Endodermal cell (in vitro differentiated cells): ENCODE measurements at places on chromosomes 12 and 14.

DNA sequence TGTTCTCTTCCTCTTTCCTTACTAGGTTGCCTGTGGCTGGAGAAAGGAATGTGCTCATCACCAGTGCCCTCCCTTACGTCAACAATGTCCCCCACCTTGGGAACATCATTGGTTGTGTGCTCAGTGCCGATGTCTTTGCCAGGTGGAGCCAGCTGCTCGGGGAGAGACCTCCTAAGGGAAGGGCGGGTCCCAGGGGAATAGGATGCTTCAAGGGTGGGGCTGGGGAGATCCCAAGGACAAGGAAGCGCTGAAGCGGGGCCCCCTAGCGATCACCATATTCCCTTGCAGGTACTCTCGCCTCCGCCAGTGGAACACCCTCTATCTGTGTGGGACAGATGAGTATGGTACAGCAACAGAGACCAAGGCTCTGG lies 10.2 kb downstream of the MARS1 start:
- DNase-seq = peak; percentile 85

GRCh38 chr12:89319606-89320005 lies 32.7 kb downstream of the DUSP6 start:
- no peak for DNase-seq

DNA sequence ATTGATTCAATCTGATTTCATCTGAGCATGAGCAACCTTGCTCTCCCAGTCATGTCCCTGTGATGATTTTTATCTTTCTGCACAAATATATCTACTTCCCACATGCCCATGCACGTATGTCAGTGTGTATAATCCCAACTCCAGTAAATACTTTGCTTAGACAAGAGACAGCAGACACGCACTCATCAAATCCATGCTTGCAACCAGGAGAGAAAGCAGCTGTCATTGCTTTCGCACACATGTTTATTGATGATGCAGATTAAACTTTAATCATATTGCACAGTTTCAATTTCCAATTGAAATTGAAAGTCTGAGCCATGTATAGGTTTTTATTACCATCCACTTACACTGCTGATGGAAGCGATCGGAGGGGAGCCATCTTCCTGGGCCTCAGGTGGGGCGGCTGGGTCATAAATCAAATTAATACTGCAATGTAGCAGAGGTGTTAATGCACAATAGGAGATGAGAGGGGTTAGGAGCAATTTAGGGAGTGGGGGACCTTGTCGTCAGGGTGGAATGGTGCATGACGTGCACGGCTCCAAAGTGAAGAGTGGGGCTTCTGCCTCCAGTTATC lies 68.6 kb upstream of the SRRM4 start:
- DNase-seq = no peak

DNA sequence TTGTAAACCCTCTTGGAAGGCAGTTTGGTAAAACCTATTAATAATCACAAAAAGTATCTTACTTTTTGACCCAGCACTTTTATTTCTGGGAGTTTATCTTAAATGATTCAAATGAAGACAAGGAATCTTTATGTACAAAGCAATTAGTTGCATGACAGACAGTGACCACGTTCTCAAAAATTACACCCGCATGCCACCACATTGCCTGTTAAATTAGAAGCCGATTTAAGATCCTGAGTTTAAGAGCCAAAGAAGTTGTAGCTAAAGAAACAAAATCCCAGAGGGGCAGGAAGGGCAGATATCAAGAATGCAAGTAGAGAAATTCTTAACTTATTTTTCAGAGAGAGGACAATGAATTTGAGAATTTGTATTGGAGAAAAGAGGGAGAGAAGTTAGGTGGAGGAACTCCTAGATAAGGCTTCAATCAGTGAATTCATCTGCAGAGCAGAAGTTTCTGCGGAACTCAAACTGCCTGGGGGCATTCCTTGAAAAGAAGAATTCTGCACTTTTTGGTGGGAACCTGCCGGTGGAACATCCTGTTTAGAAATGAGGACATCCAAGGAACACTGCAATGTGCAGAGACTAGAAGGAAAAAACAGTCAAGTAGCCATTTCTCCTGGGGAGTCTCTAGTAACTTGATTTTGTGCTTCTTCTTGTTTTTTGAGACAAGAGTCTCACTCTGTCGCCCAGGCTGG lies 1.1 kb upstream of the RIOX1 start:
- no peak for DNase-seq

DNA sequence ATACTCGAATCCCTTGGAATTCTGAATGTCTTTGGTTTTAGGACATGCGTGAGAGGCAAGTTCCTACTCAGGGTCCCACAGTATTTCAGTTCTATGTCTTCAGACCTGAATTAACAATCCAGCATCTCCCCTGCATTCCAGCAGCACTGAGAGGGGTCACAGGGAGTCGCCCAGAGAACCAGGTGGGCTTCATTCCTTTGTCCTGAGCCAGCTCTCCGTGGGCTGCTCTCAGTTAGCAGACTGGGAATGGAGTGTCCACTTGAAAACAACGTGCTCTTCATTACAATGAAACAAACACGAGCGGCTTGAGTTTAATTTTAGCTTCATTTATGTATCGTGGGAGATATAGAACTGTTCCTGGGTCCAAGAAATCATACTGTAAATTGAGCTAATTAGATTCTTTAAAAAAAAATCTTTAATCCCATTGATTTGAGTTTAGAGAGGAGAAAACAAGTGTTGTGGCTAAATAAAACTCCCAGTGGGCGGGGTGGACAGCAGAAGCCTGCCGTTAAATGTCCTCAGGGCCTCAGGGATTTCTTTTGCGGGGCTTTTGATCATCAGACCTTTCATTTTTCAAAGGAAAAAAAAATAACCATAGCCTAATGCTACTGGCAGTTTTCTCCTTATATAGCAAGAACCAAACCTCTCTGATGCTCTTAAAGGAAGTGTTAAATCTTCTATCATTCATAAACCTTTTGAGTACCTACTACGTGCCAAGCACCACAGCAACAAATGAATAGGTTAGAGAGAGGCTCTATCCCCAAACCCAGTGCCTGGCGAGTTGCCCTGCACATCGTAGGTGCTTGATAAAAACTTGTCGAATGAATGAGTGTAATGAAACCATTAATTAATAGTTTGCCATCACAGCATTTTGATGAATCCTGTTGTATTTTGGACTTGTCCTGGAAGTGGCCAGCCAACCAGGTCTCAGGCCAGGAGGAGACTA lies 140.4 kb downstream of the CHST11 start:
- DNase-seq = no peak

DNA sequence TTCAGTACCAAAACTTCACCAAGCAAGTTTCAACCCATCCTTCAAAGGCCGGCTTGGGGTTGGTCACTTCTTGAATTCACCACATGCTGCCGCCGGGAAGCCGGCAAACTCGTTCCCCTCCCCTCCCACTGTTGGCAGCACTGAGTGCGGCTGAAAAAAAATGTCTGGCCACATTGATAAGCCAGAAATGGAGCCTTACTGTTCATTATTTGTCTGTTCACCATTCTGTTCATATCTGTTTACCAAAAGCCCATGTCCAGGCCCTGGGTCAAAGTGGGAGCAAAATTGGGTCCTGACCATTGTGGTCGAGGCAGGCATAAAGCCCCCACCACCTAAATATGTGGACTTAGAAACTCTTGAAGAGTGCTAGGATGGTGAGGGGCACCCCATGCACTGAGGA lies 7.3 kb upstream of the HSP90AA1 start:
- DNase-seq = peak; percentile 57

DNA sequence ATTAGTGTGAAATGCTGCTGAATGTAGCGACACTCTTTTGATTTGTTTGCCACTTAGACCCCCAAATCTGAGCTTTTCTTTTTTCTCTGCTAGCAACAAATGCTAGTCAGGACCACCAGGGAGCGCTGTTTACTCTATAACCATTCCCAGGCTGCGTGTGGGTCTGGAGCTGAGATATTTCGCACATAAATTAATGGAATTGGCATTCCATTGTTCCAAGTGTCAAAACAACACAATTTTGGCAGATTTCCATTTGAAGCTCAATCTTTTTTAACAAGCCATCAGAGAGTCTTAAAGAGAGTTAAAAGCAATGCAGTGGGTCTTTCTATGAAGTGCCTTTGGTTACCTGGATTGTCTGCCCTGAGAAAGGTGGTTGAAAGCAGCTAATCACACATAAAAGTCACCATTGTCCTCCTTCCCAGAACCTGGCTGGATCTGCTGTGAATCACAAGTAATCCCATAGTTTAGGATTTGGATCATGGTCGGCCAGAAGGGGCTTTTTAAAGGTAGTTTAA lies 7.4 kb upstream of the TMEM132C start:
- DNase-seq = peak; percentile 90

- DNase-seq = no peak
Observed at GRCh38 chr12:116392061-116392460, 114.6 kb upstream of the MED13L start.

- DNase-seq = no peak
Observed at GRCh38 chr14:56752428-56752827, 57.9 kb downstream of the OTX2 start.

DNA sequence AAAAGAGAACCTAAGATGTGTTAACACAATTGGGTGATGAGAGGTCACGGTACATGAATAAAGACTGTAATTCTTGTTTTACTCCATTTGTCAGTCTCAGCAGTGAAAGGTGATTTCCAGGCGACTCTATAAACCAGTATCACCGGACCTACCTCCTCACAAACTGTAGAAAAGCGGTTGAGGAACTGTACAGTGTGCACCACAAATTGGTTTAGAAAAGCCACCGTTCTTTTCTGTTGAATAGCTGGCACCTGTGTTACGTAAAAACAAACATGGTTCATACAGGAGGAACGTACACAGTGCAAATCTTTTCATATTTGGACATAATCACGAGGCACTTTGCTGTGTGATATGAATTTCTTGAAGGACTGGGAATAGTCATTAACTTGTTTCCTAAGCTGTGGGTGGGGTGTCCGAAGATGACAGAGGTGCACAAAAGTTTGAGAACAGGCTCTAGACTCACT lies 663 bp downstream of the WASHC3 start:
- no peak for DNase-seq

DNA sequence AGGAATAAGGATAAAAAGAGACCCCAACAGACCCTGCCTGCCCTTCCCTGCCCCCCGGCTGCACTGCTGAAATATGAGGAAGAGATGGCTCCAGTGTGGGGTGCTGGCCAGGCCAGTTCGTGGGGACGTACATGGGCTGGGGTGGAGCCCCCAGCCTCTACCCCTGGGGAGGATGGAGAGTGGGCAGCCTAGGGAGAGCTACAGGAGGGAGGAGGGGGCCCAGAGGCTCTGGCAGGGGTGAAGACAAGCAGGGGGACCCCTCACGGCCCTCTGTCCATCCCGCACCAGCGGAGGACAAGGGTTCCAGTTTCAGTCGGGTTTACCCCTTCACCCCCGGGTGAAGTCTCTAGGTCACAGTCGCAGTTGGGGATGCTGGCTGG lies 11.0 kb upstream of the RPLP0 start:
- peak; percentile 52 for DNase-seq

- peak; percentile 49 for DNase-seq
Observed at GRCh38 chr12:46367351-46368029, 5.1 kb downstream of the SLC38A2 start.

DNA sequence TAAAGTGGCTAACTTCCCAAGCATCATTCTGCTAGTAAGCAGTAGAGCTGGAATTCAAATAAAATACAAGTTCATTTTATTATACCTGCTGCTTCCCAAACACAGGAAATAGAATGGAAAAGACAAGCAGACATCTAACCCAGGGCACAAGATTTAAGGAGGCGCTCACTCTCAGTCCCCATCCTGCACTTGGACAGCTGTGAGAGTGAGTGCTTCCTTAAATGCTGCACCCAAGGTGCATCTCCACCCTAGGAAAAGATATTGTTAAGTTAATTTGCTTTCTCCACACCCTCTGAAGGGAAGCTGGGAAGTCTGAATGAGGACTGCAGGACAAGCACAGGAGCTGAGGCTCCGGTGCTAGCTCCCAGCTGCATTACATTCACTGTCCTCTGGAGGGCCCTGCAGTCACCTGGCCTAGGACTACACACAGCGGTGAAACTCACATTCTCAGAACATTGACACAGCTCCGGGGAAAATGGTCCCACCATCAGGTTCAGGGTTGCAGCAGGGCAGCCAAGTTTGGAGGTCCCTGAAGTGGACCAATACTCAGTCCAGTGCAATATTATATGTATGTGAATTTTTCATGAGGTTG lies 14.2 kb downstream of the HEBP1 start:
- peak; percentile 92 for DNase-seq

DNA sequence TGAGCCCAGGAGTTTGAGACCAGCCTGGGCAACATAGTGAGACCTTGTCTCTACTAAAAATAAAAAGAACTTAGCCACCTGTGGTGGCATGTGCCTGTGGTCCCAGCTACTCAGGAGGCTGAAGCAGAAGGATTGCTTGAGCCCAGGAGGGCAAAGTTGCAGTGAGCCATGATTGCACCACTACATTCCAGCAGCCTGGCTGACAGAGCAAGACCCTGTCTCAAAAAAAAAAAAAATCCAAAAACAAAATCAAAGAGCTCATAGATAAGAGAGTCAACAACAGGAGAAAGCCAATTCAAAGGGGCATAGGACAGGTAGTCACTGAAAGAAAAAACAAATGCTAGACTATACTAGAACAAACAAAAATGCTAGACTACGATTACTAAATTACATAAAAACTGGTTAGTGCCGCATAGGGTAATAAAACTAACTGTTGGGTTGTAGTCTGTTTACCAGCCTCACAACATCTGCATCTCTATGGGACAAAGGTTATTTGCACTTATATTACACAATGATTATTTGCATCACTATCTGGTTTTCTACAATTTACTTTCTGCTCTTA lies 16.6 kb upstream of the EEA1 start:
- no peak for DNase-seq

DNA sequence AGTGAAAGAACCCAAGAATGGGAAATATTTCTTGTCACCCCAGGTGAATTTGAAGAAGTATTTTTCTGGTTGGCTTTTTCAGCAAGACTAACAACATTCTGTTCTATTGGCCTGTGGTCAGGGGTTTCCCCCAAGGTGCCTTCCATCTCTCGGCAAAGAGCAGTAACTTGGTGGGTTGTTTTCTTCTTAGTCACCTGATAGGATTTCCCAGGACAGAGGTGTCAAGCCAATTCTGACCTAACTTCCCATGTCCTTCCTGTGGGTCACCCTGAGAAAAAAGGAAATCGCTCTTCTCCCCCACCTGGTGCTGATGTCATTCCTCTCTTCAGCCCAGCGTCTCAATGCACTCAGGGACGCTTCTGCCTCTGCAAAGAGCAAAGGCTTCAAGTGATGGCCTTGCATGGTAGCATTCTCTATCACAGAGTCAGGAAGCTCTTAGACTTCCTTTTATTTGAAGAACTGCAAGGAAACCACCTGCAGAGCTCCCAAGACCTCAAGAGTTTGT lies 16.1 kb upstream of the IFNG start:
- peak; percentile 61 for DNase-seq

DNA sequence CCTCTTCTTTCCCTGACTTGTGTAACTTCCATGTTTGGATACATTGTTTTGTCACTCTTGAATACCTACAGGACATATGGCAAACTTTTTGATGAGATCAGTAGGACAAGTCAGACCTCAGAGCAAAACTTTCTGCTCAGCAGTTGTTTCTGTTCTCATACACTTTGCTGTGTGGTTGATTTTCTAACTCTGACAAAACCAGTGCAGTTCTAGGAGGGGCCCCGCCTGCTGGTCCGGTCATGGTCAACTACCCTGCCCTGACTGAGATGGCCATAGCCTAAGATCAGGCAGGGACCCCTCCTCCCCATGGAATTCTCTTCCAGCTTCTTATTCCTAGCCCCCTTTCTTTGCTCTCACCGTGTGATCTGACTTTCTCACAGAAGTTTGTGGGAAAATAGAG lies 92.8 kb downstream of the OTOGL start:
- DNase-seq = peak; percentile 60

- no peak for DNase-seq
Observed at GRCh38 chr12:74482115-74482514, 55.5 kb upstream of the ATXN7L3B start.
